ENCODE measurements at places on chromosomes 4 and X.

GRCh38 chrX:149322316-149322715 is 182.8 kb downstream of the IDS start:
- no peak for DNase-seq

- DNase-seq: no peak
Observed at GRCh38 chr4:120760047-120760446, 162.5 kb downstream of the PRDM5 start.

DNA sequence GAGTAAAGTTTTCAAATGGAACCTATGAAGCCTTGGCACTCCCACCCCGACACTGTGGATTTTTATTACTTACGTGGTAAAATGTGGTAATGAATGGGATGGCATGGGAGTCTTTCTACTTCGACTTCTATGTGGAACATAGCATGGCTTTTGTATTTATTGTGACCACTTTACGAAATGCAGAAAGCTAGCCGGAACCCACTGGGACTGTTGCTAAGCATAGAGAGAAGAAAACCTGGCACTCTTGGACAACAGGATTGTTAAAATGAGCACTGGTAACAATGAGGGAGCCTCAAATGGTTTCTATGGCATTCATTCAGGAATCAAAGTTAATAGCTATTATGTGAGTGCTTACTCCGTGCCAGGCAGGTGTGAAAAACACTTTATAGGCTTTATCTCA is 113.3 kb downstream of the PDS5A start:
- no peak for DNase-seq

DNA sequence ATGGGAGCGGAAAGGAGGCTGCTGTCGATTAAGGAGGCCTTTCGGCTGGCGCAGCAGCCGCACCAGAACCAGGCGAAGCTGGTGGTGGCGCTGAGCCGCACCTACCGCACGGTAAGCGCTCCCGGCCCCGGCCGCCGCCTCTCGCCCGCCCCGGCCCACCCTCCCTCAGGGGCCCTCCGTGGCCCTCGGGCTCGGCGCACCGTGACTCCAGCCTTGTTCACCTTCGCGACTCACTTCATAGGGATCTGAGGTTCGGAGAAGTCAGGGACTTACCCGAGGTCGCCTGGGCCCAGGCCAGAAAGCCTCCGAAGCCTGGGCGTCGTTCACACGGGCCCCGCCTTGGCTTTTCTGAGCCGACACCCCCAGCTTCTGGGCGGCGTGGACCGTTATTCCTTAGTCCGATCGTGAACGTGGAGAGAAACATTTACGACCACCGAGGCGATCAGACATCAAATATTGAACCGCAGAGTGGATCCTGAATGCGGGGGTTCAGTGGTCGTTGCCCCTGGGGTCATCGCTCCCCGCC is 362 bp downstream of the NCAPG start:
- DNase-seq: no peak

DNA sequence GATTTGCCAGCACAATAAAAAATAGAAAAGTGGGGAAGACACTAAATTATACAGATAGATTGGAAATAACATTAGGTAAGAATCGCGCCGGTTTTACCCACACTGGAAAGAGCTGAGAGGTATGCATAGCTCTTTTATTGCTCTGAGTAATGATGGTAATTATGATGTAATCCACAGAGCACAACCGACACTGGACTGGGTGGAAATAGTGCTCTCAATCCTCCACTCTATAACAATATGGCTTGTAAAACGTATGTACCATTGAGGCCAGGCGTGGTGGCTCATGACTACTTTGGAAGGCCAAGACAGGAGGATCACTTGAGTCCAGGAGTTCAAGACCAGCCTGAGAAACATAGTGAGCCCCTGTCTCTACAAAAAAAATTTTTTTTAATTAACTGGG is 104.3 kb upstream of the RAPGEF2 start:
- no peak for DNase-seq

- no peak for DNase-seq
Observed at GRCh38 chrX:46582966-46583365, 9.4 kb downstream of the CHST7 start.

DNA sequence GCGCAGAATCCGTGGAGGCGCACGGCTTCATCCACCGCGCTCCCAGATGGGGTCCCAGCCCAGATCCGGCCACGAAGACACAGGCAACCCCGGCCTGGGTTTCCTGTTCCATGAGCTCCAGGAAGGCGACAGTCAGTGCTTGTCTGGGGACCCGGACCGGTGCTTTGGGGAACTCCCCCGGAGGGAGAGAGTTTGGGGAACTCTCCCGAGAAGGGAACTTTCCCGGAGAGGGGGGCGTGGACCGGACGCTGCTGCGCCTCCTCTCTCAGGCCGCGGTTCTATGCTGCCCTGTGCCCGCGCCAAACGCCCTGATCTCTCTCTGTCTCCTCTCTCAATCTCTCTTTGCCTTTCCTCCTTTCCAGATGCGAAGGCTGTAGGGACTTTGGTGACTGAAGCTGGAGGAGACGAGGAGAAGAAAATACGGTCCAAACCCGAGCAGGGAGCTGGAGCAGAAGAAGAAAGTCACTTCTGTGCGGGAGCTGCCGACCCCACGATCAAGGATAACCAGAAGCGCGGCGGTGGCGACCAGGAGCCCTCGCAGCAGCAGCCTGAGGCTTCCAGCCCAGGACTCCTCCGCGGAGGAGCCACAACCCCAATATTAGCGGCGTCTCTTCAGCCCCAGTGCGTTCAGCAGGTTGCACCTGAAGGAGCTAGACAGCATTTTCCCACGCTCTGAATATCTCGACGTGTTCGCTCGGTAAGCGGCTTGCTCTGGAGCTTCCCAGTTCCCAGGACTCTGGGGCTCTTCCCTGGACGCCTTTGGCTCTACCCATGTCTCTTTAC is 47.6 kb upstream of the NKAP start:
- DNase-seq: no peak

GRCh38 chr4:77818073-77818601 is 1.0 kb downstream of the CNOT6L start:
- DNase-seq: peak; percentile 86

- no peak for DNase-seq
Observed at GRCh38 chr4:7195546-7196287, 3.4 kb downstream of the SORCS2 start.

GRCh38 chrX:9151772-9152307 is 117.9 kb upstream of the FAM9B start:
- DNase-seq: no peak

- DNase-seq: no peak
Observed at GRCh38 chr4:153757407-153757806, 2.4 kb downstream of the RNF175 start.
